ENCODE measurements at places on chromosomes 16 and 17.

DNA sequence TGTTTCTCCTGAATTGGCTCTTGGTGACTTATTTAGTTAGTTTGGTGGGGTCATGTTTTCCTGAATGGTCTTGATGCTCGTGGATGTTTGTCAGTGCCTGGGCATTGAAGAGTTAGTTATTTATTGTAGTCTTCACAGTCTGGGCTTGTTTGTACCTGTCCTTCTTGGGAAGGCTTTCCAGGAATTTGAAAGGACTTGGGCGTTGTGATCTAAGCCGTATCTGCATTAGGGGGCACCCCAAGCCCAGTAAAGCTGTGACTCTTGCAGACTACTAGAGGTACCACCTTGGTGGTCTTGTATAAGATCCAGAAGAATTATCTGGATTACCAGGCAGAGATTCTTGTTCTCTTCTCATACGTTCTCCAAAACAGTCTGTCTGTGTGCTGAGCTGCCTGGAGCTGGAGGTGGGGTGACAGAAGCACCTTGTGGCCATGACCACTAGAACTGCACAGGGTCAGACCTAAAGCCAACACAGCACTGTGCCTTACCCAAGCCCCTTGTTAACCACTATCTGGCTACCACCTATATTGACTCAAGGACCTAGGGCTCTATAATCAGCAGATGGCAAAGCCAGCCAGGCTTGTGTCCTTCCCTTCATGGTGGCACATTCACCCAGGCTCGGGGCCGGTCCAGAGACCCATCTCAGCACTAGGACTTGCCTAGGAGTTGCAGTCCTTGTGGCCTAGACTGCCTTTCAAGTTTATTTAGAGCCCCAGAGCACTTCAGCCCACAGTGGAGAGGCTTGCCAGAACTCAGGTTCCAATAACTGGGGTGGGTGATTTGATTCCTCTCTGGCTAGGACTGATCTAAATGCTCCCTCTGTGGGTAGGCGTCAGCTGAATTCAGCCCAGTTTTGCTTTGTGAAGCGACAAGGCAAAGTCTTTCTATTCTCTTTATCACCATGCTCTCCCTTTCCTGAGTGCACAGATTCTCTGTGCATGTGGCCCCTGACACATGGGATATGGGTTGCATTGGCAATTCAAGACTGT lies 11.0 kb downstream of the RNF135 start:
- DNase-seq: no peak

DNA sequence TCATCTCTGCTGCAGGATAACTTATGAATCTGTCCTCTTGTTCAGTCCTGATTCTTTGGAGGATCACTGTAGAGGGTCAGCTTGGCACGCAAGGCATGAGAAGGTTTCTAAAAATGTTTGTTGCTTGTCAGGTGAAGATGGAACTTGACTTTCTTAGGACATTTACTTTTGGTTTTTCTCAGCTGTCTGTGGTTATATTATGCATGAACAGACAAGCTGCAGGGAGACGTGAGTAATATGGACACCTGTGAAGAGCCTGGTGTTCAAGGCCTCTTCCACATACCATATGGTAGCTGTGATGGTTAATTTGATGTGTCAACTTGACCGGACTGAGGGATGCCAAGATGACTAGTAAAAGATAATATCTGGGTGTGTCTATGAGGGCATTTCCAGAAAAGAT lies 270.2 kb upstream of the CPHXL start:
- DNase-seq: no peak

DNA sequence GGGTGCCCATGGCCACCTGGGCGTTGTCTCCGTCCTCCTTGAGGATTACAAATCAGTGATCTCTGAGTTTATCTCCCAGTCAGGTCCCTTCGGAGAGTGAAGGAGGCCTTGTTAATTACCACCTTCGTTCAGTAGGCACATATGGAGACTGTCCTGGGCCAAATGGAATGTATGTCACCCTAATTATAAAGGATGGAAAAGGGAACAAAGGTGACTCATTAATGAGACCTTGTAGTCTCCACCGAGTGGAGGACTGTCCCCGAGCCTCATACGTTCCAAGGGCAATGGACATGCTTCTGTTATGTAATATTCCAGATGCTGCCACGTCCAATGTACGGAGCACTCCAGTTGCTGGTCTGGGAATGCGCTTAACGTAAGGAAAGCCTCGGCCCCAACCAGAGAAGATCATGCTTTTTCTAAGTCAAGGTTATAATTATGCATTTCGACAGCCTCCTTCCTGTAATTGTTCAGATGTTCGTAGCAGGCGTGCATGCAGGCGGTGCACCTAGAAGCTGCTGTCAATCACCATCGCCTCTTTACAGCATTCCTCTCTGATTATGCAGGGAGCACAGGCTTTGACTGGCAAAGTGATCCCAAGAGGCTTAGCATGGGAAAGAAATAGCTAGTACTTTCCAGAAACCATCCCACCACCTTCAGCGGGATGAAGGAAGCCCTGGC lies 22.4 kb upstream of the SEC14L1 start:
- DNase-seq: no peak

DNA sequence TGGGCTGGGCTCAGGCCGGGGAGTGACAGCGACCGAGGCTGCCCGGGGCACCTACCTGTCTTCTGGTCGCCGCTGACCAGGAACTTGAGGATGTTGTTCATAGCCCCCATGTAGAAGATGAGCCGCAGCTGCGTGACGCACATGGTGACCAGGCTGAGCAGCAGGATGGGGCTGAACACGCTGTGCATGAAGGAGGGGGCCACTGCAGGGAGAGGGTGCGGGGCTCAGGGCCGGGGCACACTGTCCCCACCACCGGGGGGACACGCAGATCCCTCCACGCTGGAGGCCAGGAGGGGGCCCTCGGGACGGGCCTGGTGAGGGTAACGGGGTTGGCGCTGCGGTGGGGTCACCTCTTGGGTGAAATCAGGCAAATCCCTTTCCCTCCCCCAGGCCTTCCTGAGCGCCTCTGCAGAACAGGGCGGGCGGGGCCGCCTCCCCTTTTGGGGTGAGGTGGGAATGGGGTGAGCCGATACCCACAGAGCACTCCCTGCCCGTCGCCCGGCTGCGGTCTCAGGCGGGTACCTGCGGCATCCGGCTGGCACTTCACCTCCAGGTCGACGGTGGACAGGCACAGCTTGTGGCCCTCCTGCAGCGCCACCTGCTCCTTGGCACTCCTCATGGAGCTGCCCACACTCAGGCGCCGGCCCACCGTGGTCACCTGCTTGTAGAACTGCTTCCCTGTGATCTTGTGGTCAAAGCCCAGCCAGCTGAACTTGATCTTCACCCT lies 28.3 kb upstream of the PITPNA start:
- no peak for DNase-seq

DNA sequence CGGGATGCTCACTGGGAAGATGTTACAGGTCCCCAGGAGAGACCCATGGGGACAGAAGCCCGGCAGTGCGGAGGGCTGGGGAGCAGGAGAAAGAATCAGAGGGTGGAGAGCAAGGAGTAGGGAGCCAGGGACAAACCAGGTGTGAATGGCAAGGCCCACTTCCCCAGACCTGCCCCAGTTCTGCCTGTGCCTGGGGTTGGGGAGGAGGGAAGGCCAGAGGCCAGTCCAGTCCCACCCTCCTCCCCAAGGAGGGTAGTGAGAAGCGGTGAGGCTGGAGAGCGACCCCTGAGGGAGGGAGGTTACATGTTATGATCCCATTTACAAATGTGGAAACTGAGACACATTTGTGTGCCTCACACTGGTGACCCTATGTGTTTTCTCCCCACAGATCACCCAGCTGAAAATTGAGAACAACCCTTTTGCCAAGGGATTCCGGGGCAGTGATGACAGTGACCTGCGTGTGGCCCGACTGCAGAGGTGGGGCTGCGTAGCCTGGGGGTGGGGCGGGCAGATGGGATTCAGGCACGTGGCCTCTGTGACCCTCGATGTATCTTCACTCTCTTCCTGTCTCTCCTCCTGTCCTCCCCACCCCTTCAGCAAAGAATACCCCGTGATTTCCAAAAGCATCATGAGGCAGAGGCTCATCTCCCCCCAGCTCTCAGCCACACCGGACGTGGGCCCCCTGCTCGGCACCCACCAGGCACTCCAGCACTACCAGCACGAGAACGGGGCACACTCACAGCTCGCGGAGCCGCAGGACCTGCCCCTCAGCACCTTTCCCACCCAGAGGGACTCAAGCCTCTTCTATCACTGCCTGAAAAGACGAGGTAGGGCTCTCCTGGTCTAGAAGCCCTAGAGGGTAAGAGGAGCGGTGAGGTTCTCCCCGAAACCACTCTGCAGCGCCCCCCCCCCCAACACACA lies 27.5 kb downstream of the TBX4 start:
- DNase-seq: no peak

- DNase-seq: no peak
Measured at GRCh38 chr16:17657045-17657444, 186.3 kb upstream of the XYLT1 start.

All from NCI-H82 (cell line).